MCF 10A (cell line): ENCODE measurements at places on chromosomes 2 and 18. TPM values are rescaled to one million over a fixed set of nuclear protein-coding genes. Genes with fewer than 3 reads are reported as not detected.

C1GALT1C1L gene
- 0.27 TPM in 1 of 2 replicates, not detected in the other for total RNA-seq

LRRTM4 gene
- total RNA-seq: not detected in 2 replicates

DNA sequence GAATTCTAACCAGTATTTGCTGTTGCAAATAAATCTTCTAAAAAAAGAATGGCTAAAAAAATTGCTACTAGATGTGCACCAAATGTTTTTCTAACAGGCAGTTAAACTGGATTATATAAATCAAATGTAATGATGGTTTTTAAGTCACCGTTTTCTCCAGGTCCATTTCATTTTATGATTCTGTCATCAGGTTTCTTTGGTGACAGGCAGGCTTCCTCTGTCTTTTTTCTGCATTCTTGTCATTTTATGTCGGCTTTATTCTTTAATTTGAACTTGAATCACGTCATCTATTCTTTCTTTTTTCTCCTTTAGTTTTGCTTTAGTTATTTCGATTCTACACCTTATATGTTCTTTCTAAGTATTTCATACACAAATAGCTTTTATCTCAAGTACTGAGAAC, 212.5 kb downstream of the SOCS6 start:
- DNase-seq: no peak

- DNase-seq: peak; percentile 88
Observed at GRCh38 chr2:67650291-67651133, 253.4 kb downstream of the ETAA1 start.

DNA sequence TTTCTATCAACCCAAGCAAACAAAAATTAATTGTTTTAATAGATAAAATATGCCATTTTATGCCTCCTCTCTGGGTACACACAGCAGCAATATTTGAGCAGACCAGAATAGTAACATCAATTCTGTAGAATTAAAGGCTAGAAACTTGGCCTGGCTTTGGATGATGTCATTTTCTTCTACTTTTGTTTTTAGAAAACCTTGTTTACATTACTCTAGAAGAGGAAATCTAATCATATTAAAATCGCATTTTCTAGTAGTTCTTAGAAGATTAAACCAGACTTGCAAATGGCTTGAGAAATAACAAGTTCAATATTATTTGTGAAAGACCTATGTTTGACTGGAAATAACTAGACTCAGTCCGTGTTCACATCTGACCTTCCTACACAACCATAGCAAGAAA, 102.3 kb upstream of the RFX8 start:
- no peak for DNase-seq

DNA sequence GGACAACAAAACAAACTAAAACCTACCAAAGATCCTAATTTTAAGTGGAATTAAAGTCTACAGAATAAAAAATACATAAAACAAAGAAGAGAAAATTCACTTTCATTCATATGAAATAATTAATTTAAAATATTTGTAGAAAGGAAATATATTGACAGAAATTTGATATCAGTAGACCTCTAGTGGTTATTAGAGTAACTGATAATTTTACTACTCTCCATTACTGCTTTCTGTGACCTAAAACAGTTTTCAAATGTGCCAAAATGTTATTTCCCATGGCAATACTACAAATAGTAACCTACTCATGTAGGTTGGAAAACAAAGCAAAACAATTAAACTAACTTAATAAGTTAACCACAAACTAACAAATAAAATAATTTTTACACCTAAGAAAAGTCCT, 147.1 kb downstream of the NOL4 start:
- DNase-seq: no peak

- DNase-seq: no peak
Observed at GRCh38 chr18:79615586-79615985, 64.0 kb upstream of the CTDP1 start.

DNA sequence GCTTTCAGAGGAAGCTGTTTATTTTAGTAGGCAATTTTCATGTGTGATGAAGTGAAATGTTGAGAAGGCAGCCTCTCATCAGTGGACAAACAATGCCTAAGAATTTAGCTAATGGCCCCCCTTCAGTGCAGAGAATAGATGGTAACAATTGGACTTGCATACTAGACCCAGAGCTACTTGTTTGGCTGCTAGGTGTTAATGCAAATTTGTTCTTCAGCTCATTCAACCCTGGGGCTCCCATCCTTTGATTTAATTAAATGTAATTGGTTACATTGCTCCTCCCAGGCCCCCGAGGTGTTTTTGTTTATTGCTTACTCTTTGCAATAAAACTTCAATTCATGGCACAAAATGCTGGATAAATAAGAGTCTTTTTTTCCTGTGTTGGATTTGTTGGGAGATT, 68.6 kb downstream of the CAMKMT start:
- no peak for DNase-seq

- no peak for DNase-seq
Observed at GRCh38 chr2:207269038-207269437, 103.3 kb upstream of the KLF7 start.

DNA sequence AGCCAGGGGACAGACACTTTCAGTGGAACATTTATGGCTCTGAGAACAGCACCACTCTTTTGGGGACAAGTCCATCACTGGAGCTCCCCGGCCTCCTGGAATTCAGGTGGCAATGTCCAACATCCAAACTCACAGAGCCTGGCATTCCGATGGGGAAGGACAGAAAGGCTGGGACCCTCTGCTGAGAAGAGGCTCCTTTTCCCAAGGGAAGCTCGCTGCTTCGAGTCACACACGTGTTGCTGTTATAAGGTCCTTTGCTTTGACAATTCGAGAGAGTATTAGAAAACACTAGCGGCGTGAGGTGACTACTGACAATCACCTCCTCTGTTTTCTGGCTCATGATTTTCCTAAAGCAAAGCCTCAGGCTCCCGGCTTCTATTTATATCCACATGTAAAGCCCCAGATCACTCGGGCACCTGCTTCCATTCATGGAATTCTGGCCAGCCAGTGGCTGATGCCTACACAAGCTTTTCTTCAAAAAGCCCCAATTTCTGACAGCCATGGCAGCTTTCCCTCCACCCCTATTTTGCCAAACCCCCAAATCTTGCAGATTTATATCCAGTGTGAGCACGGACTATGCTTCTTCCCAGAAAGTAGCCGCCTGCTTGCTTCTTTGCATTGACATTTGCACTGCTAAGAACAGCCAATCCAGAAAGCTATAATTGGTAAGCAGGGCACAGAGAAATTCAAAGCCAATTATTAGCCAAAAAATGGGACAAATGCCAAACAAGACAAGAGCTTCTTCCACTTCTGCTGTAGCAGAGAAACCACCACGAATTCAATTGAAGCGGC, 67.3 kb downstream of the NDUFA10 start:
- no peak for DNase-seq

DNA sequence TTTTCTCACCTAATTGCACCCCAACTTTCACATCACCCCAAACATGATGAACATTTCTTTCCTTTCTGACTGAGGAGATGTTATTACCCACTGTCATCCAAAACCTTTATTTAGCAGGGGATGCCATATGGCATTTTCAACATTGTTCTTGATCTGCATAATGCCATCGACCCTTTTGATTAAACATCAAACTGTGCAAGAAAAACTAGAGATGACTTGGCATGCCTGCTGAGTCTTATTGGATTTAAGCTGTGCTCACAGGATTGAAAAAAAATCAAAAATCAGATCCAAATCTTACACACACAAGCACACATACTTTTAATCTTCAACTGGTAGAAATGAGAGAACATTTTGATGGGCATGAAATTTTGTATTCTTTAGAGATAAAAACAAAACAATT, 536.0 kb downstream of the TMX3 start:
- no peak for DNase-seq

DNA sequence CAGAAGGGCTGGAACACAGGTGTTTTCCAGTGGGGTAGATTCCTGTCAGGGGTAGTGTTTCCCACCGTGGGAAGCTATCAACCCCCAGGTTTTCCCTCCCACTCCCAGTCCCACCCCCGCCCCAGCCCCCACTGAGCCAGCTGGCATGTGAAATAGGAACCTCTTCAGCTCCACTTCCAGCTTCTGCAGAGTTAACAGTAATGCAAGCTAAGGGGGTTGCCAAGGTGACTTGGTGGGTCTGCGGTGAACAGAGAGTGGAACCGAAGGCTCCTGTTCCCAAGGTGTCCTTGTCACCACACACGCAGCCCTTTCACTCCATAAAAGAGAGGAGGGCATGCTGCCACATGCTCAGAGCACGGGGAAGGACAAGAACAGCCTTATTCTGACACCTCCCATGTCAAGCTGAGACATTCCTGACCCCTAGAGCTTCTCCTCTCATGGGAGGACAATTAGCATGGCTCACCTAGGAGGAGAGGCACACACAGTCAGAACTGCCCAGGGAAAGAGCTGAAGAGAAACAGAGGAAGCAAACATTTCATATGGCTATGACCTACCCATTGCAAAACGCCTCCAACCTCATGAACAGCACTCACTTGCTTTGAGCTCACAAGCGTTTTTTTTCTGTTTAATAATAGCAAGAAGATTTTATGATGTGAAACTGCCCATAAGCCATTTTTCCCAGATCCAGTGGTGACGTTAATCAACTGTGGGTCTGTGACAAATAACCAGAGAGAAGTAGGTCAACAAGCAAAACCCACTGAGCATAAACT, 39.8 kb upstream of the TBC1D8 start:
- DNase-seq: no peak

GRCh38 chr2:202072737-202073401, at the start of gene KIAA2012:
Gene KIAA2012, plus strand, starts transcription at chr2:202073255. Its CDS starts 373 bp downstream, at chr2:202073628.
- DNase-seq: no peak

DNA sequence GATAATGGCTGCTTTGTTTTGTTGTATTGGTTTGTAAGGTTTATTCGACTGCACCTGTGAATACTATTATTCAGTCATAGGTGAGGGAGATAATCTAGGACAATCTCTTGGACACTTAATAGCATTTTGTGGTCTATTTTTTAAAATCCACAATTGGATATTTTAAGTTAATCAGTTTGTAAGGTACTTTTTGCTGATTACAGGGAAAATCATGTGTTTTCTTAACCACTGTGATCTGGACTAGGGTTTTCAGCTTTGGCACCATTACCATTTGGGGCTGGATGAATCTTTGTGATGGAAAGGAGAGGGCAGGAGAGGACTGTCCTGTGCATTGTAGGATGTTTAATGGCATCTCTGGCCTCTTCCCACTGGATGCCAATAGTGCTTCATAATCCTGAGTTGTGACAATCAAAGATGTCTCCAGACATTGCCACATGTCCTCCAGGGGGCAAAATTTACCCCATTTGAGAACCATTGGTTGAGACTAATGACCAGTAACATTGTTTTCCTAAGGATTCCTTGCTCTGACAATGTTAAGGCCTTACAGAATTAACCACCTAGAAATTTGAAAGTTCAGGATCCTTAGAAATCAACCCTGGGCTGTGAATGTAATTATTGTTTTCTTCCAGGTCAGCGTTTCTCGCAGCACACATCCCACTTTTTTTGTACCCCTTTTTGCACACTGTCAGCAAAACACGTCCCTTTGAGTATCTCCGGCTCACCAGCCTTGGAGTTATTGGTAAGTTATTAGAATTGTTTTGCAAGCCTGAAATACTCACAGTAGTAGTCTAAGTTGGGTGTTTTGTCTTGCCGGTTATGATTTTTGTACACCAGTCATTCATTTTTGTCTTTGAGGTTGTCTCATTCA, 15.6 kb downstream of the CNOT9 start:
- DNase-seq: no peak

DNA sequence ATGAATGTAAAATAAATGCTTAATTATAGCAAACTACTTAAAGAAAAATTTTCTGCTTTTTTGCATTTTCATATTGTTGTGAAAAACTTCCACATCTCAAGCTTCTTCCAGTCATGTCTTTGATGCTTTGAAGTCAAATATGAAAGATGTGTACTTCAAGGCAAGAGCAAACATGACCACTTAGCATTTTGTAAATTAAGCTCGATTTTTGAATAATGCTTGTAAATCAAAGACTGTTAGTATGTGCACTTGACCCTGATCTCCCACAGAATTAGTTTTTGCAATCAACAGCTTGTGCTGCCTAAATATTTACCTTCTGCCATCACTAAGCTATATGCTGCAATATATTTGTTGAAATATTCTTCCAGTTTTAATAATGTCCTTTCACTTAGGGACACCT, 486.1 kb upstream of the ID2 start:
- no peak for DNase-seq

- no peak for DNase-seq
Observed at GRCh38 chr2:111627256-111627655, 256.7 kb downstream of the ANAPC1 start.

DNA sequence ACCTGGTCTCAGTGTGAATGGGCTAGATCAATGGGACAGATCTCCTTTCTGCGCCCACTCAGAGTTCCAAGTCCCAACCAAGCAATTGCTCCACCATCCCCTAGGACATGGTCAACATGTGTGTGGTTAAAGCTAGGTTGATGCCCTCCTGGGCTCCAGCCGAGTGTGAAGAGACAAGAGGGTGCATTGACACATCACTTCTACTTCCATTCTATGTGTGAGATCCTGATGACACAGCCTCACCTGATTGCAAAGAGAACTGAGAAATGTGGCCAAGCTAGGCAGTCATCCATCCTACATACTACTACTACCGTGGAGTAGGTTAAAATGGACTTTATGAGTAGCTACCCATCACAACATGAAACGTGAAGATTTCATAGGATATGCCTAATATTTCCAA, 106.8 kb downstream of the NCKAP5 start:
- no peak for DNase-seq

DNA sequence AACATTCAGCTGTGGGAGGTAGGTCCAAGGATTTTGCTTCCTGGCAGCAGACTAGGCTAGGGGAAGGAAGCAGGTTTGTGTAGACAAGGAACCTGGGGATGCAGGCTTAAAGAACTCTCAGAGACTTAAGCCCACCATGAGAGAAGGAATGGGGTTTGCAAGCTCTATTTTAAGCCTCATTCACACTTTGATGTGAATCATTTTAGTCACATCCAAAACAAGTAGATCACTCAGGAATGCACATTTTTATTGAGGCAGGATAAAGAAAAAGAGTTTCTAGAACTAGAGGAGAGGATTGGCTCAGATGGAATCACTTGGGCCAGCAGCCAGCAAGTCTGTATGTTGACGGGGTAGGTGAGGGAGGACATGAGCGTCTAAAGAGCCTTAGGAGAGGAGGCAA, 3.3 kb upstream of the NAPG start:
- no peak for DNase-seq
